Cortex of kidney (tissue), 1 donor: ENCODE measurements at places on chromosomes 7 and 10.

DNA sequence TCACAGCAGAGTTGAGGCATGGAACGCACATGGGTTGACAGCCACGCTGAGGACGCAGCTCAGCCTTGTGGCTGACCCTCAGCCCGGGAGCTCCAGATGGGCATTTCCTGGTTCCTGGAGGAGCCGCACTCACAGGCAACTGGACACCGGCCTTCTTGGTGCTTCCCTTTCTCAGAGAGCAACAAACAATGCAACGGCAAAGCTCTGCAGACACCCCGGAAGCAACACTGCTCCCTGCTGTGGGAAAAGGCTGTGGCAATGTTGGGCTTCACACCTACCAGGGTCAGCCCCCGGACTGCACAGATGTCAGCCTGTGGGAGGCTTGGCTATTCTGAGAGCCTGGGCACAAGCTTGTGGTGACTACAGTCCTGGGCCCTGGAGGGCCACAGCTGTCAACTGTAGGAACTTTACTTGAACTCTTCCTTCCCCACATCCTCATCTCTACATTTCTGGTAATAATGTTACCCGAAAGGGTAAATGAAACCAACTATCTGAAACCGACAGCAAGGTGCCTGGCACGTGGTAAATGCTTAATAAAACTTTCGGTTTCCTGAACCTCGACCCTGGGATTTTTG, 597.5 kb upstream of the MKI67 start:
- no peak for DNase-seq

DNA sequence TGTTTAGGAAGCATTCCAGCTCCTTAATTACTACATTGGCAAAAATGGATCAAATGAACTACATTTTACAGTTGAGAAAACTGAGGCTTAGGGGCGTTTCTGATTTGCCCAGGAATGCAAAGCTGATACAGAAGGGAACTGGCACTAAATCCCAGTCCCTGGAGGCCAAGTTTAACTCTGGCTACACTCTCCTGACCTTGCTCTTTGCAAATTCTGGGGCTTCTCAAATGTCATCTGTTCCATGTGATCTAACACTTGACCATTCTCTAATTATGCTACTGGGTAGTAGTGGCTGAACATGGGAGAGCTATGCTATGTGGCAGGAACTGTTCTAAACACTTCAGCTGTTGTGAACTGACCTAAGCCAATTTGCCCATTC, 11.3 kb upstream of the HABP2 start:
- DNase-seq = no peak

GRCh38 chr7:43039346-43039745, 73.1 kb upstream of the HECW1 start:
- no peak for DNase-seq

GRCh38 chr10:35794703-35795102, 152.6 kb upstream of the FZD8 start:
- DNase-seq = no peak

- DNase-seq = no peak
Observed at GRCh38 chr10:112938808-112939482, 11.1 kb upstream of the TCF7L2 start.

DNA sequence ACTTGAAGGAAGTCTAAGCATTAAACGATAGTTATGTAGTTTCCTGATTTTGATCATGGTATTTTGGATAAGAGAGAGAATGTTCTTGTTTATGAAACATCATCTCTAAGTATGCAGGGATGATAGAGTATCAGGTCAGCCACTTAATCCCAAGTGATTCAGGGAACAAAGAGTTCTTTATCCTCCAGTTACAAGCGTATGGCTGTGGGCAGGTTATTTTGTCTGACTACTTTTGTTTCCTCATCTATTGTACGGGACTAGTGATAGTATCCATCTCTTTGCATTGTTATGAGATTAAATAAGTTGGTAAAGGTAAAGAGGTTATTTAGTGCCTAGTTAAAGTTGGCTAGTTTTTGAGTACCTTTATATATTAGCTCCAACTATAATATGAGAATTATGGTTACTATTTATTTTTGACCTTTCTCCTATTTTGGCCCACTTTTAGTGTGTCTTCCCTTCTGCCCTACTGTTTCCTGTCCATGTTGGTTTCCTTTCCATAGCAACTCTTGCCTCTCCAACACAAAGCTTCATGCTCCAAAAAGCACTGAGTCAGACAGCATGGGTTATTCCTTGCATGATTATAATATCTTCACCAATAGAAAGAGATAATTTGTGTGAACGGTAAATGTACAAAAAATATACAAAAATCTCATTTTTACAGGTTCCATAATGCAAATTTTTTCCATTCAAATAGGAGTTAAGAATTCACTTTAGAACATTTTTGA, 65.4 kb downstream of the SP8 start:
- DNase-seq = no peak

DNA sequence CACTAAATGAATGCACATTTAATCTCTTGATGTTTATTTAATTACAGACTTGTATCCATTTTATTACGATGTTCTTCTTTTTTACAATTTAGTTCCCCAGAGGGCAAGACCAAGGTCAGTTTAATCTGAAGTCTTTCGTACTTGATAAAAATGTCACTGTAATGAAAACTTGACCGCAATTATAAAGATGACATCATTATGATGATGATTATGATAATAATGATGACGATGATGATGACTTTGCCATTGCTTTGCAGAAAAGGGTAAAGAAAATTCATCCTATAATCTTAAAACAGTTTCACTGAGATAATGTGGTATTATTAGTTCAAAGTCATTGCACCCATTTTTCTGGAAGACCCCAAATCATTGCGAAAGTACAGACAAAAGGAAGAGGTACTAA, 290.1 kb downstream of the NEBL start:
- no peak for DNase-seq

GRCh38 chr7:68122801-68123200, 1126.2 kb downstream of the TYW1 start:
- no peak for DNase-seq

- DNase-seq = no peak
Observed at GRCh38 chr7:75642810-75643486, 95.8 kb downstream of the HIP1 start.

GRCh38 chr10:132827423-132827789, 41.5 kb upstream of the NKX6-2 start:
- DNase-seq = no peak

DNA sequence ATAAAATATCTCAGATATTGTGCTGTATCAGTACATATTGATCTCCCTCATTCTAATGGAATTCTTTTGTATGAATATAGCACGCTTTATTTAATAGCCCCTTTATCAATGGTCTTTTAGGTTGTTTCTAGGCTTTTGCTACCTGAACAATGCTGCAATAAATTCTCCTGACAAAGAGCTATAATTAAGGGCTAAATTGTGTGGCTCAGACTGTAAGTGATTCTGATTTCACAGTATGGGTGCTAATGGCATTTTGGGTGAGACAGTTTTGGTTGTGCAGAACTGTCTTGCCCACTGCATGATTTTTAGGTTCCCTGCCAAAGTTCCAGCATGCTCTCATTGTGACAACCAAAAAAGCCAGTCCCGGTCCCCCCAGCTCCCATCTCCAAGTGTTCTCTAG, 363.2 kb downstream of the REEP3 start:
- no peak for DNase-seq

DNA sequence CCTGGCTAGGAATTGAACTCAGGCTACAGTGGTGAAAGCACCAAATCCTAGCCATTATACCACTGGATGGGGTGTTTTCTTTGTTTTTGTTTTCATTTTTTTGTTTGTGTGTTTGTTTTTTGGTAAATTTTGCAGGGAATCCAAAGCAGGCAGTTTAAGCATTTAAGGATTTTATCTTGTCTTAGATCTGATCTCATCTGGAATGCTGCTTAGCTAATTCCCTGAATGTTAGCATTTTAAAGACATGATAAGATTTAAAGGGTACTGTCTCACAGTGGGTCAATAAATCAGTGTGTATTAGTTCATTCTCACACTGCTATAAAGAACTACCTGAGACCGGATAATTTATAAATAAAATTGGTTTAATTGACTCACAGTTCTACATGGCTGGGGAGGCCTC, 5.6 kb upstream of the MKLN1 start:
- no peak for DNase-seq

DNA sequence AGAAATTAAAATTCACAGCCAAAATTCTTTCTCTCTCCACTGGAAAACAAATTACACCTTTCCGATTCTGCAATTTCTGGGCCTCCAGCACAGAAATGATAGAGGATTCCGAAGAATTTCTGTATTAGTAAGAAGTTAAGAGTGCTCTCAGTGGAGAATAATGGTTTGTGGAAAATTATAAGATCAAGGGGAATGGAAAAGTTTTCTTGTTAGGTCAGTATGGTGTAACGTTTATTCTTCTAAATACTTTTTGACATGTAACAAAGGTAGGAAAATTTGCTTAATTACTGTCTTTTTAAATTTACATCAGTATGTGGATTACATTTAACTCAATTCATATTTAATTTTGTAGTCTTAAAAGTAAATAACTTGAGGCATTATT, 288.3 kb upstream of the NFE2L3 start:
- DNase-seq = no peak

- DNase-seq = no peak
Observed at GRCh38 chr10:122646511-122647382, 52.9 kb downstream of the C10orf120 start.

DNA sequence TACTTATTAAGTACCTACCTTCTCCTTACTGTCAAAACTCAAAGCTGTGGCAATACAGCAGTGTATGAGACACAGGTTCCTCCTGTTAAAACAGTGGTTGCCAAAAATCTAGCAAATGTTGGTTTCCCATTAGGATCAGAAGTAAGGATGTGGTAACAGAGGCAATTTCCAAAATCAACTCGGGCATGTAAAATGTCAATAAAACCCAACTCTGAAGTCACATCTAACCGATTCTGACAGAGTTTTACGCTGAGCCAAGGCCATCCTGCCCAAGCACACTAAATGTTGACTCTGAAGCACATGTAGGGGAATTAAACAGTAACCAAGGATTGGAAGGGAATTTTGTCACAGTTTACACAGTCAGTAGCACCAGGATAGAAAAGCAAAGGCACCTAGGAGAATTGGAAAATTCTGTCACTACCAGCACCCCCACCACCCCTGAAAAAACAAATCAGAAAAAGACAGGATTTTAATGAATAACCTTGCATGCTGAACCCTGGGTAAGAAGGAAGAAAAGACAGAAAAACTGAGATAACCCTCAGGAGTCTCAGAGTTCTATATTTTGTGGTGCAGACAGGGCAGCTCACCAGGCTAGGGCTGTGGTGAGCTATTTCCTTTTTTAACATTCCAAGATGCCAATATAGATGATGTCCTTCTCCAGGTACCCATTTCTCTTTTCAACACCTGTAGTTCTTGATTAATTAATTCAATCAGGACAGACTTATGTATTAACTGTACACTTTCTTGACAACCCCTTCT, 119.5 kb downstream of the DOCK4 start:
- no peak for DNase-seq

DNA sequence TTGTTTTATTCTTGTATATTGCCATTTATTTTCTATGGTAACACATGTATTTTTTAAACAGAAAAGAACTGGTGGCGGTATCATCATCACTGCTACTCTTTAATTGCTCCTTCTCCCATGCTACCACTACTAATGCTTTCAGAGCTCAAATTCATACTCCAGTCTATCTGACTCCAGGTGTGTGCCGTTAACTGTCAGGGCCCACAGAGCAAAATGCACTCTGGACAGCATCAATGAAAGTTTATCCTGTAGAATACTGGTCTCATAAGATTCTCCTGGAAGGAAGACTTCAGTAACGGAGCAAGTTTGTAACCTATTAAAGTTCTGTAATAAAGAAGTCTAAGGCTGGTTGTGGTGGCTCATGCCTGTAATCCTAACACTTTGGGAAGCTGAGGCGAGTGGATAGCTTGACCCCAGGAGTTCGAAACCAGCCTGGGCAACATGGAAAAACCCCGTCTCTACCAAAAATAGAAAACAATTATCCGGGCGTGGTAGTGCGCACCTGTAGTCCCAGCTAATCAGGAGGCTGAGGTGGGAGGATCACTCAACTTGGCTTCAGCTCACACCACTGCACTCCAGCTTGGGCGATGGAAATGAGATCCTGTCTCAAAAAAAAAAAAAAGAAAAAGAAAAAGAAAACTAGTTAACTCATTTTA, 18.4 kb downstream of the ZNRF2 start:
- no peak for DNase-seq

GRCh38 chr10:114084215-114084614, 40.5 kb downstream of the ADRB1 start:
- no peak for DNase-seq

DNA sequence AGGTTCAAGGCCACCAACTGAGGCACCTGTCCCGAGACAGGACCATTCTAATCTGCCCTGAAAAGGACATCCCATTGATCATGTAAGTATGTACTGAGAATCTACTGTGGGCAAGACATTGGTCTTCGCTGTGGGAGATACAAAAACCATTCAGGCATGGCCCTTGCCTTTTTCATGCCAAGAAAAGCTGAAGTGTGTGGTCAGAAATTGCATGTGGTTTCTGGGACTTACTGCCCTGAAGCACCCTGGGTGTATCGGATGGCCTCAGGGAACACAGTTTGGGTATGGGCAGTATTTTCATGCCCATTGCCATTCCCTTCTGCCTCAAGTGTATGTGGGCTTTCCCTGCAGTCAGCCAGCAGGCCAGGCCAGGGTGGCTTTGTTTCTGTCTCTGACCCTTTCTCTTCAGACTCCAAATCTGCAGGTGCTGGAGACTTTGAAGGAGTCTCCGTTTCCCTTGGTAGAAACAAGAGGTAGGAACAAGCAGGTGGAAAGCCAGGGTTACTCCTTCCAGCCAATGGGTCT, 285.7 kb downstream of the ZEB1 start:
- no peak for DNase-seq

DNA sequence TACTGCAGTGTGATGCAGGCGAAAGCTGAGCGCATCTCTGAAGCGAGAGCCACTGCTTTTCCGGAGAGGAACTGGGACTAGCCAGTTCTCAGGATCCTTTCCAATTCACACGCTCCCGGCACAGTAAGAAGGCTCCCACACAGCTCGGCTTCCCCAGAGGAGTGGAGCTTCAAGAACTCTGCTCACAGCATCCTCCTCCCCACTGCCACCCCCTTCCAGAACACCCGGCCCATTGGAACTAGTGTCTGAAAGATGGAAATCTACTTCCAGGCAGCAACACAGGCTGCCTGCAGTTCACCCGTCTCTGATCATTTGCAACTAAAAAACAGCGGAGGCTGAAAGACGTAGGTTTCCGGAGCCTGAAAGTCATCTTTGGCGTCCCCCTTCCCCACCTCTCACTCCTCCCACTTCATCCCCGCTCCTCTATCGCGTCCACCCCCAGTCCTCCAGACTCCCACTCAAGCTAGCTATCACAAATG, at the start of gene DGKB:
Gene DGKB, minus strand, starts transcription at position 163 of the 479 bp plus-strand sequence.
- no peak for DNase-seq

GRCh38 chr10:112613620-112614019, 166.6 kb downstream of the VTI1A start:
- DNase-seq = no peak

DNA sequence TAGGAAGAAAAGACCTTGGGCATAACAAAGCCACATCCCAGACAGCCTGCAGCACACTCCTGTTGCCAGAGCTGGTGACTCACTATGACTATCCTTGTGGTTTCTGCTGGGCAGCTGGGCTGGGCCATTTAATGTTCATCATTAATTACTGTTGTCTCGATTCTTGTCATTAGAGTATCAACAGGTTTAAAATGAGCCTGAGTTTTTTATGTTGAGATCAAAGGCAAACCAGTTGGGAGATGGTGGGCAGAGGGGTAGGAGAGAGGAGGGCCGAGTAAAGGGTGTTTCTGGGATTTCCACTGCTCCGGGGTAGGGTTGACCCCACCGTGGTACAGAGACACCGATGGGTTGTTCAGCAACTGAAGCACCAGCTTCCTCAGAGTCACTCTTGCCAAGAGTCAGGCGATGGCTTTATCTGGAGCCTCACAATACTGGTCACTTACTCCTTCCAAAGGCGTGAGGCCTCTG, 128.7 kb upstream of the LYZL1 start:
- DNase-seq = no peak
